ENCODE measurements at places on chromosomes 2 and 18.
A peak's percentile ranks its signal among the peaks of the same experiment; 100 is the strongest.

DNA sequence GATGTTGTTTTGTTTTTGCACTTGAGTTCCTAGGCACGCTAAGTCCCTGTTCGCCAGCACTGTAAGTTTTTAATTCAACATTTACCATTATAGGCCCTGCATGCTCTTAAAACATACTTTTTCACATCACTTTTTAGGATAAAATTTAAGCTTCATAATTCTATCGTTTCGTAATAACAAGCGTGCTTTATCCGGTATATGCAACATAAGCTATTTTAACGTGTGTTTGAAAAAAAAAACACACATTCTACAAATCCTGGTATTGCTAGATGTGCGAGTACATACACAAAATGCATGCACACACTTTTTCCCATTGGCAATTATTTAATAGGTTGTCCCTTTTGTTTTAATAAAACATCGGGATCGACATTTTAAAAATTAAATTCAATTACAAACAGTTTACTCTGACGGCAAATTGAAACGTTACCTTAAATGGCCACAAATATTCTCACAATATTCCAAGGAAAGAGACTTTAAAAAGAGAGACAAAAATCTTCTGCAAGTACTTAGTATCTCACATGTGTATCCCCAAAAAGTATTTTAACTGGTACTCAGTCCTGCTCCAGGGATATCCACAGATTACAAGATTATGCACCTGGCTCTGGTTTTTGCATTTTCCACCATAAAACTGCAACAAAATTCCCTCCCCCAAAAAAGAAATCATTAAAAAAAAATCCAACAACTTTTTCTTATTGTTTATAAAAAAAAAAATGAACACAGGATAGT is 1.0 kb upstream of the TCF4 start:
- no peak for DNase-seq

GRCh38 chr2:10538224-10538894 is 90.2 kb upstream of the ODC1 start:
- DNase-seq, result no peak

GRCh38 chr2:197369228-197369932 is 58.8 kb upstream of the ANKRD44 start:
- peak; percentile 18 for DNase-seq

DNA sequence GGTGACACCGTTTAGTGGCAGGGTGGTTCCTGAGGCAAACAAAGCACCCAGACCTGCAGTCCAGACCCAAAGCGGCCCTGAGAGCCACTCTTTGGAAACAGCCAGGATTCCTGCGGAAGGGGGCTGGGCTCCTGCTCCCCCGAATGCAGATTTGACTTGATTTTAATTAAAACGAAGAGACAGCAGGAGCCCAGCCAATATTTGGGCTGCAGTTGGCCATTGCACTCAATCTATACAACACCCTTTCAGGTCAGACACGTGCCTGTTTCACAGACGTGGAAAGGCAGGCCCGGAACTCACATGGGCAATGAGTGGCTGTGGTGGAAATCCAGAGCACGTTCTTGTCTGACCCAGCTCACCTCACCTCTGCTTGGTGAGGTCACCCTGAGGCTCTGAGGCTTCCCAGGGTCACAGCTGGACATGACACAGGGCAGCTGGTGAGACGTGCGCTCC is 122.4 kb downstream of the NDUFA10 start:
- no peak for DNase-seq

DNA sequence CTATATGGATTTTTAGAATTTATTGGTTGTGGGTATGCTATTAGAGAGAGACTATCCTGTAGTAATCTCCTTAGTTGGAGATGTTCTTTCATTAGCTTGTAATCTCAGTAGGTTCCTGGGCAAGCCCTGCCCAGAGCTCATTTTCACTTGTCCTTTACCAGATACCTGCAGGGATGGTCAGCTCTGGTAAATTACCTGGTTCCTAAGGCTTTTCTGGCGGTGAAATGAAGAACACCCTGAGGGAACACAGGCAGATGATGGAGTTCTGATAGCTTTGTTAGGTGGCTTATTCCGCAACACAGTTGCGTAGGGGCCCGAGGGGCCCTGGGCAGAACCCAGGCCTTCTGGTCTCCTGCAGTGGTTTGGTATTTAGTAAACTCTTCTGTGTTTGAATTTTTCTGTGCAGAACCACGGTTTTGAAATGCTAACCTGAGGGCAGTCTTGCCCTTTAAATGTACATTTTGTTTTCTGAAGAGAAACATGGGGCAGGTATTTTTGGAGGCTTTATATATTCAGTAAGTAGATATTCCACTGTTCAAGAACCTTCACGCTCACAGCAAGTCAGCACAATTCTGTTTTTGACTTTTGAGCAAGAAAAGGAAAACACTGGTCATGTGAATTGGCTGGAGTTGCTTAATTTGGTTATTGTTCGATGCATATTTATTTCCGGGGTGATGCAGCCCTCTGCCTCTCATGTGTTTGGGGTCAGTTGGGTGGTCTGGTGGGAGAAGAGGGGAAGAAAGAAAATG is 22.4 kb downstream of the ZNF532 start:
- DNase-seq, result no peak

GRCh38 chr2:181234487-181234891 is 222.7 kb upstream of the ITGA4 start:
- no peak for DNase-seq

- DNase-seq, result no peak
Measured at GRCh38 chr18:42211201-42211600, 256.2 kb downstream of the PIK3C3 start.

DNA sequence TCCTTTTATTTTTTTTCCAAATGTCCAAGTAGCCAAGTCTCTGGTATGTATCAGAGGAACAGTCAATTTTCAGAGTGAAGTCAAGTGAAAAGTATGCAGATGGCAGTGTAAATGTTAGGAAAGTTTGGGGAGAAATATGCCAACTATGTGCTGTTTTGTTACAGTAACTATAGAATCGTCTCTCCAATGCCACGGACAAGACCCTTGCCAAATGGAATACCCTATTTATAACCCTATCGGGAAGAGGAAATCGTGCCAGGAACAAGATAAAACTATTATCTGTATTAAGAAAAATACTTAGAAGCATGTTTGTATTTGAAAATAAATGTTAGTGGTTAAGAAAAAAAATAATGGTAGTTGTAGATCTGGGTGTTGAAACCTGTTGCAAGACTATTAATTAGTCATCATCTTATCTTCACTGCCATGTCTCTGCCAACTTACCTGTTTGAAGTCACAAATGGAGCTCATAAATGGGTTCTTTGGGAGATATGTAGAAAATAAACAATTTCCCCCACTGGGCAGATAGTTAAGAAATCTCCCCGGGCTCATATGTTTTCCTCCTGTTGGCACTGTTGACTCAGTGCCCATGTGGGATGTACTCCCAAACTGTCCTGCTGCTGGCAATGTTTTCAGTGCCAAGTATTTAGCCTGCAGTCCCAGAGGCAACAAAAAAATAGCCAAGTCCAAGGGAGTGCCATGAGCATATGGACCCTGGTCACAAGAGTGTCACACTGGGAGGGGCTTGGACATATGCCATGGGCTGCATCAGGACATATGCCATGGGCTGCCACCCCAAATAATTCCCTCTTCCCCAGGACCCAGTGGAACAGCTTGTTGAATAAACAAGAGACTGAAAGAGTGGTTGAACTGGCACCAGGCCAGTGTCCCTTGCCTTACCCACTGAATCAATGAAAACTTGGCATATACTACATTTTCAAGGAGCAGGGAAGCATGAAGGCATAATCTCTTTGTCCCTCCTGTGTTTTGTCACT is 366.9 kb downstream of the OSR1 start:
- no peak for DNase-seq

GRCh38 chr2:118903551-118904479 is 38.2 kb upstream of the MARCO start:
- no peak for DNase-seq

- DNase-seq, result no peak
Measured at GRCh38 chr18:51739044-51739666, 541.7 kb upstream of the MEX3C start.
